ENCODE measurements at places on chromosomes 5 and 9.
A peak's percentile ranks its signal among the peaks of the same experiment; 100 is the strongest.

DNA sequence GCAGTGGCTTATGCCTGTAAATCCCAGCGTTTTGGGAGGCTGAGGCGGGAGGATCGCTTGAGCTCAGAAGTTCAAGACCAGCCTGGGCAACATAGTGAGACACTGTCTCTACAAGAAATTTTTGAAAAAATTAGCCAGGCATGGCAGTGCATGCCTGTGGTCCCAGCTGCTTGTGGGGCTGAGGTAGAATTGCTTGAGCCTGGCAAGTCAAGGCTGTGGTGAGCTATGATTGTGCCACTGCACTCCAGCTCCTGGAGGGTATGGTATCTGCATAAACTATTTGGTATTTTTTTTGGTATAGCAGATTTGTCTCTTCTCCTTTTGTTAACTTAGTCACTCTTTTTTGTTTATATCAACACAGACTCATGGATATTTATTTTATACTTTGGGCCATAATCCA lies 61.5 kb upstream of the TEX48 start:
- DNase-seq = peak; percentile 14

DNA sequence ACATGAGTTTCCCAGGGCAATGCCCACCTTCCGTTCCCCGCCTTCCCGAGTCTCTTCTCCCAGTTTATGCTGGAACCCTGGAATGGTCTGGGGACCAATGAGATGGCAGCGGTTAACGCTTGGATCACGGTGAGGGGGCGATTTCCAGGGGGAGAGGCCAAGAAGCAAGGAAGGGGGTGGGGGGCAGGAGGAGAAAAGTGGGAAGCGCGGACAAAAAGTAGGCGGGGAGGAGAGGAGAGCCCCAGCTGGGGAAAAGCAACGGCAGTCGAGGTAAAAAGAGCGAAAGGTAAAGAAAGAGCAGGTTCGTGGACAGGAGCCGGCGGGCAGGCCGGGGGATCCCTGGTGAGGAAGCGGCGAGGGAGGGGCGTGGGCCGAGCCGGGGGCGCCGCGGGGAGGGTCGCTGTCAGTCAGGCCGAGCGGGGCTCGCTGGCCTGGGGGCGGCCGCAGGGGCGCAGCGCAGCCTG lies 508 bp upstream of the SNCAIP start:
- DNase-seq = no peak

GRCh38 chr9:38039907-38040682 lies 28.9 kb downstream of the SHB start:
- no peak for DNase-seq

DNA sequence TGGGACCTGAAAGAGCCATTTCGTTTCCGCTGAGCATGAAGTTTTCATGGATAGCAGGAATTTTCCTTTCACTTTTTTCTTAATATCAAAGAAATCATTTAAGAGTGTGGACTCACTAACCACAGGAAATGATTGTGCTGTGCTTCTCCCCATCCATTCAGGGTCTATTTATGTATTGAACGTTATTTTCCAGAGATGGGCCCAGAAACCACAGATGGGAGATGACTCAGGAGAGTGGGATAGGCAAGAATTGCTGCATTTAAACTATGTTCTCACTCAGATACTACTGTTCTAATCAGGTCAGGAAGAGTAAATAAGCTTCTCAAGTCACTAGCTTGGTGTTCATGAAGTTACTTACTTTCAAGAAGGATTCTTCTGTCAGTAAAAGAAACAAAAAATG lies 763.8 kb downstream of the DTWD2 start:
- peak; percentile 43 for DNase-seq

DNA sequence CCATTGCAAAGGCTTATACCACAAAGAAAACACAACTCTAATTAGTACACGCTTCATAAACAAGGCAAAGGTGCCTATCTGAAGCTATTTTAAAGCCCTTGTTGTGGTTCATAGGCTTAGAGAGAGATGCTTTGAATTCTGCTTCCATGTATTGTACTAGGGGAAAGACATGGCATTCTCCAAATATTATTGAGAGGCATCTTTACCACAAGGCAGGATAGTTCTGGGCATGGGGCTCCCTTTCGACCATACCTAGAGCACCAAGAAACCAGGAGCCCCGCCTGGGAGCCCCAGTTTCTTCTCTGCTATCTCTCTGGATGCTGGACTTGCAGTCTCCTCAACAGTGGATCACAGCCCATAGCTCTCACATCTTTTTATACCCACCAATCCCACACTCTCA lies 93.7 kb downstream of the NFIB start:
- no peak for DNase-seq

DNA sequence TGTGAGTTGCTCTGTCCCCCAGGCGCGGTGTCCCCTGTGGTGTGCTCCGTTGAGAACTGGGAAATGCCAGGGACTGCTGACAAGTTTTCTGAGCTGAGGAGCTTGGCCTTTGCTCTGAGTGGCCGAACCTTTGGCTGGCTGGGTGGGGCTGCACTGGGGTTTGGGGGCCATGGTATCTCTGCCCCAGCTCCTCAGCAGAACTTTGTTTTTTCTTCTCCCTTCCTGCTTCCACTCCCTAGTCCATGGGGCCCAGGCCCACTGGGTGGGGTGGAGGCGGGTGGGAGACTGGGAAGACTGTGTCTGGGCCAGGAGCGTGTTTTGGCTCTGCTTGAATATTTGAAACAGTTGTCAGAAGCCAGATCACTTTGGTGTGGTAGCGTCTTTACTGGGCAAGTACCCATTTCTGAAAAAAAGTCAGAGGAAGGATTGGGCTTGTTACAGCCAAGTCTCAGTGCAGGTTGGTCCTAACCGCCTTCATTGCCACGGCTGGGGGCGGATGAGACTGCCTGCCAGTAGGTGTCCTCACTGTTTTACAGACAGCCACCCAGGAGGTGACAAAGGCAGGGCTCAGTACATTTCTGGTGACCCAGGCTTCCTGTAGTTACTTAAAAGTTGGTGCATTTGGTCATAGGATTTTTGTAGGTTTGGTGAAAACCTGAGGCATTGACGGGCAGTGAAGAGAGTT lies 92.7 kb downstream of the DAB2IP start:
- no peak for DNase-seq

DNA sequence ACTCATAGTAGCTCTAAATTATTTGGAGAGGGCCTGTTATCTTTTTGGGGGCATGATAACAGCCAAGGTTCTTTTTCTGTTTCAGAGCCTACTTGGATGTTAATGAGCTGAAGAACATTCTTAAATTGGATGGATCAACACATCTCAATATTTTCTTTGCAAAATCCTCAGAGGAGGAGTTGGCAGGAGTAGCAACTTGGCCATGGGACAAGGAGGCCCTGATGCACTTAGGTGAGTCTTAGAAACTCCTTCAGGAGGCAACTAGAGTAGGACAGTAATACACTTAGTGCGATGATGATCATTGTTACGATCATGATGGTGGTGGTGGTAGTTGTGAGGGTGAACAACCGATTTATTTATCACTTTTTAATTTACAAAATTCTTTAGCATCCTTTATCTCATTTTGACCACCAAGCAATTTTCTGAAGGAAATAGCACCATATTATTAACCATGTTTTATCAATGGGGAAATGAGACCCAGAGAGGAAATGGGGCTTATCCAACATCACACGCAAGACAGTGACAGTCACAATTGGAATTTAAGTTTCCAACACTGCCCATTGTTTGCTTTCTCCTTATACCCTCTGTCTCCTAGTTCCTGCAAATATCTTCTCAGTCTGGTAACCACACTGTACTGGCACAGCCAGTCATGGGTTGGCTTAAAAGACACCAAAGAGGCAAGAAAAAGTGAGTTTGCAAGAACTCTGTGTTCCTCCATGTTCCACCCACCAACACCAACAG lies 54.0 kb downstream of the PAPPA start:
- peak; percentile 19 for DNase-seq

- DNase-seq = no peak
Measured at GRCh38 chr9:97272072-97272471, 35.4 kb upstream of the CCDC180 start.

DNA sequence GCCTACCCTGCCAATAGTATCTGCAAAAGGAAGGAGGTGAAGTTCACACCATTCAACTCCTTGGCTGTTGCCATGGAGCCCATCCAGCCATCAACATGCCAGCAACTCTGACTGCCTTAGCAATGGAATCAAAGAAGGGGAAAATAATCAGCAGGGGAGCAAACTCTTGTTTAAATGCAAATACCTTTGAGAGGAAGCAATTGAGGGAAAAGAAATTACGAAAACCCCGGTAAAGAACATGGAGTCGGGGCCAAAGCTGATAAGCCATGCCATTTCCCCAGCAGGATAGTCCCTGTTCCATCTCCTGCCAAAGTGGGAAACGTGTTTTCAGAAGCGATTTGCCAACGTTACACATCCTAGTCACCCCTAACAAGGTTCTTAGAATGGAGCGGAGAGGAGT lies 69.0 kb downstream of the MFAP3 start:
- DNase-seq = no peak

DNA sequence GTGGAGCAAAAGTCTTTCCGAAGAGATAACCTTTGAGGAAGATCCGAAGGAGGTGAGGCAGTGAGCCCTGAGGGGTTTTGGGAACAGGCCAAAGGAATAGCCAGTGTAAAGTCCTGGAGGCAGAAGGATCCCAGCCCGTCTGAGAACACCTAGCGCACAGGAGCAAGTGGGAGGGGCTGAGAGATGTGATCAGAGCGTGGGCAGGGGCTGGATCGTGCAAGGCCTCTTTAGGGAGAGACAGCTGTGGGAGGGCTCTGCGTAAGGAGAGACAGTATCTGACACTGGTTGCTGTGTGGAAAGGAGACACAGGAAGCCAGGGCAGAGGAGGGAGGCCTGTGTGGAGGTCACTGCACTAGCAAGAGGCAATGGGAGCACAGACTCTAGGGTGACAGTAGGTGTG lies 68.2 kb downstream of the BARX1 start:
- no peak for DNase-seq

DNA sequence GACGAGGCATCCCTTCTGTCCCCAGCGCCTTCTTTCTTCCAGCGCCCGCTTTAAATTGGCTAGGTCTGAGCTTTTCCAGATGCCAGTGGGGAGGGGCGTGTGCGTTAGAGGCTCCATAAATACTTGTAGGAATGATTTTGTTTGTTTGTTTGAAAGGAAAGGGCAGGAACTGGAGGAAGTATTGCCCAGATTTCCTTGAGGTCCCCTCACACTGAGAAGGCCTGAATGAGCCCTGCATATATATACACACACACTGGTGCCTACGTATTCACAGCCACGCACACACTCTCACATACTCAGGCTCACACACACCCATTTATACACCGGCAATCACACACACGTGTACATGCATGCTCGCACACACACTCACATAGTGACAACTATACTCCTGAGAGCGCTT lies 1.0 kb upstream of the SLIT3 start:
- DNase-seq = no peak

DNA sequence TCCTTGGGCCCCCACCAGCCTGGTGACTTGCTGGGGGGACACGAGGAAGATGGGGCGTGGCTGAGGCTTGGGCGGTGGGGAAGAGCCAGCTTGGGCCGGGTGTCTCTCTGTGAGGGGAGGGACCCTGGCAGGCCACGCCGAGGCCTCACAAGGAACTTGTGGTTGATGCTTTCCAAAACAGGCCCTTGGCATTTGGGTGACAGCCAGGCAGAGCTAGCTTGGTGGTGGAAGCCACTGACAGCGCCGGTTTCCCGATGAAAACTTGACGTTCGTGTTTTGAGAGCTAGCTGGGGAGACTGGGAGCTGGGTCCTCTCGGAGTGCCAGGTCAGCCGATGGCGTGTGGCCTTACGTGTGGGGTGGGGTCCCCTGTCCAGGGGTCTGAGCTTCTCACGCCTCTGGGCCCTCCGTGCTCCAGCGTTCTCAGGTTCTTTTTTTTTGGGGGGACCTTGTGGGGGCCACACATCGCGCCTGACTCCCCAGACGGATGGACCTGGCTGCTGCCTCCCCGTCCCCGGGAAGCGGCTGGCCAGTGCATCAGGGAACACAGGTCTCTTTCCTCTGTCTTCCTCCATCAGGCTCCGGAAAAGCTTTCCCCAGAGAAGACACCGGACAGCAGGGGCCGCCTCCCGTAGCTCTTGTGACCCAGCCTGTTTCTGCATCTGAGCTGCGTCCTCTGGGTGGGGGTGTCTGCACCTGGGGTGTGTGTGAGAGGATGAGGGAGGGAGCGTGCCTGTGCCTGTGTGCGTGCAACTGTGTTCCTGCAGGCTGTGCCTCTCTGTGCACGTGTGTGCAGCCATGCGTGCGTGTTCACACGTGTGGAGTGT lies 129.3 kb upstream of the LPCAT1 start:
- no peak for DNase-seq

- DNase-seq = no peak
Measured at GRCh38 chr9:33435821-33436277, 11.5 kb downstream of the AQP3 start.
